ENCODE measurements at places on chromosomes 11 and 22.

DNA sequence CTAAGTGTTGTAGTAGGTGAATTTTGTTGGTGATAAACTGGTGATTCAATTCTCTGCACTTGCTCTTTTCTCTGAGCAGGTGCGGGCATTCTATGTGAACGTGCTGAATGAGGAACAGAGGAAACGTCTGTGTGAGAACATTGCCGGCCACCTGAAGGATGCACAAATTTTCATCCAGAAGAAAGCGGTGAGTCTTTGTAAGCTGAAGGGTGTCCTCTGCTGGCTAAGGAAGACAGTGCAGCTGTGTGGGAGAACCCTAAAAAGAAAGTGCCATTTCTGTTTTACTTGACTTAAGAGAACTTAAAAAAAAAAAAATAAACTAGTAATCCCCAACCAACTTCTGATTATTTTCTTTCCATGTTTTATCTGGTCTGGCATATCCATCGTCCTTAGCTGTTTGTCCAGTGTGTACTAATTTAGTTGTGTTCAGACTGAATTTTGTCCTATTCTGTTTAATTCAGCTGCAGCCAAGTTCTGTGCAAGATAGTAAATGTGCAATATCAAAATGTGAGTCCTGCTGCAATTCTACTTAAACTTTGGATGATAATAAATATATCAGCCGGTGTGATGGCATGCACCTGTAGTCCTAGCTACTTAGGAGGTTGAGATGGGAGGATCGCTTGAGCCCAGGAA is 29.6 kb downstream of the CAT start:
- no peak for DNase-seq

DNA sequence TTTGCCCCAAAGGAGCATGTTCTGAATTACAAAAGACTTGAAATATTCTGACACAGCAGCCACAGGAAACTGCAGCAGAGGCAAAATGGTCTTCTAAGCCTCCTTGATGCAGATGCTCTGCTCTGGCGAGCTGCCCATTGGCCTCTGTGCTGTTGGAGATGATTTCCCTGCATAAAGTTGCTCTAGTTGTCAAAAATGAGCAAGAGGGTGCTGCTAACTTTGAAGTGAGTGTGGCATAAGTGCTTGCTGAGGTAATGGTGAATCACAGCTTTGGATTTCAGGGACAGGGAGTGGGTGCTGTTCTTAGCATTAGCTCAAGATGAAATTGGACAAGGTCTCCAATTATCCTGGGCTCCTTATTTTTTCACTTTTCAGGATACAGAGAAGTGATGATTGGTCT is 435.4 kb downstream of the TMEM135 start:
- DNase-seq = no peak

GRCh38 chr11:8566613-8567210 is 27.3 kb downstream of the STK33 start:
- DNase-seq = no peak

DNA sequence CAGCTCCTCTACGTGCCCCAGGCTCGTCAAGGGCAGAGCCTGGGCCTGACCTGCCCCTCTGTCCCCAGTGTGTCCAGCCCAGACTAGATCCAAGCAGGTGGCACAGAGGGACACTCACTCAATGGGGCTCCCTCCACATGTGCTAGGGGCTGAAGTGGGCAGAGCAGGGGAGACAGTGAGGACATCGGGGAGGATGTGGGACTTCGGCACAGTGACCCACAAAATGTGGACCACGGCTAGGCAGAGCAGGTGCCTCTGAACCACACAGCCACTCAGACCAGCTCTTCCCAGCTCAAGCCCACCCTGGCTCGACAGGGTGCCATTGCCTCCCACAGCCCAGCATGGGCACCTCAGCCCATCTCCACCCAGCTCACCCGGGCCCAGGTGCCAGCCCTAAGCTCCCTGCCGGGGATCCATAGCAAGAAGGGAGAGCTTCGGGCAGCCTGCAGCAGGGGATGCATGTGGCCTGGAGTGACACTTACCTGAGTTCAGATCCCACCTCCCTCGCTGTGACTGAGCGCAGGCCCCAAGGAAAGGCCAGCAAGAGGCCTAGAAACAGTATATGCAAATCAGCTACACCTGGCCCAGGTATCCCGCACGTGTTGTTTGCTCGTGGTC is 46.9 kb upstream of the RTL6 start:
- DNase-seq = no peak

- no peak for DNase-seq
These were observed 9.8 kb upstream of the SLC39A13 start for GRCh38 chr11:47398551-47398950.

DNA sequence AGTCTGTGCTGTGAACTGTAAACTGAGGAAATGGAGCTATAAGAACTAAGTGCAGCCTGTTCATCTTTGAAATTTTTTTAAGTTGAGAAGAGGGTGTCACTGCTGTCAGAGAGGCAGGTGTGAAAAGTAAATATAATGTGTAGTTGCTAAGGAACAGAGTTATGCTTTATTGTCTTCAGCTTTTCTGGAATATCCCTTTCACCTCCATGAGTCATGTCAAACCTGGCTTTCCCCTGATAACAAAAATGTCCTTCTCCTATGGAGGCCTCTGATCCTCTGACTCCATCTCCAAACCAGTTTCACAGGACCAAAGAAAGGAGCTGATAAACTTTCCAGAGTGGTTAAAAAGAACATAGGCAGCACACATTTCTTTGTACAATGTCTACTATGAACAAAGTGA is 12.8 kb upstream of the MUC15 start:
- DNase-seq = no peak

GRCh38 chr11:120399307-120399706 is 63.1 kb downstream of the ARHGEF12 start:
- no peak for DNase-seq

All from type B pancreatic cell (in vitro differentiated cells).